ENCODE measurements at places on chromosomes 5 and 9.

DNA sequence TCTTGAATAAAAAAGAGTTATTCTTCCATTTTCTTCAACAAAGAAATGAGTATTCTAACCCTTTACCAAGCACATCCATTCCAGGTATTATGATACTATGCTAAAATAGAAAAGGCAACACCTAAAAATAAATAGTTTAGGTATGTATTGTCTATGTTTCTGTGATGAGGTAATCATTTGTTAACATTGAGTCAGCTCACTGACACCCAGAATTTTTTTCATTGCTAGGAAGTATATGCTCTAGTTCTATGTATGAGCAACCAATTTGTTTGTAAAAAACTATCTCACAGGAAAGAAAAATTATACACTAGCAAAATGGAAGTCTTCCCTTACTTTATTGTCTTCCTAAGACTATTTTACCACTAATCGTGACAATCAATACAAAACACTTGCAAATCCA is 615.6 kb upstream of the GRIN3A start:
- no peak for DNase-seq

DNA sequence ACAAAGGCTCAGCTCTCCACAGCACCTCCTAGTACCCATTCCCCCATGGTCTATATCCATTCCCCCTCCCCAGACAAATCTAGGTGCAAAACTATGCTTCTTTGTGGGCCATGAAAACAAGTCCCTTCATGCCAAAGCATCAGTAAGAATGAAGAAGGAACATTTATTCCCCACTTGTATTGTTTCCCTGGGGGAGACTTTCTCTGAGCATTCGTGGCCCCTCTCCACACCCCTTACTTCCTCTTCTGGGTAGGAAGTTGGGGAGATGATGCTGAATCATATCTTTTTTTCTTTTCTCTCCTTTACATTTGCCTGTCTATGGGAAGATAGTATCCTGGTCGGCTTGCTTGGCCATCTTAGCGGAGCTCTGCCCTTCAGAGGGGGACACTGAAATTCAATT is 246.8 kb downstream of the NSG2 start:
- no peak for DNase-seq

- no peak for DNase-seq
These were observed 320.8 kb upstream of the ITGA1 start for GRCh38 chr5:52466749-52467520.

DNA sequence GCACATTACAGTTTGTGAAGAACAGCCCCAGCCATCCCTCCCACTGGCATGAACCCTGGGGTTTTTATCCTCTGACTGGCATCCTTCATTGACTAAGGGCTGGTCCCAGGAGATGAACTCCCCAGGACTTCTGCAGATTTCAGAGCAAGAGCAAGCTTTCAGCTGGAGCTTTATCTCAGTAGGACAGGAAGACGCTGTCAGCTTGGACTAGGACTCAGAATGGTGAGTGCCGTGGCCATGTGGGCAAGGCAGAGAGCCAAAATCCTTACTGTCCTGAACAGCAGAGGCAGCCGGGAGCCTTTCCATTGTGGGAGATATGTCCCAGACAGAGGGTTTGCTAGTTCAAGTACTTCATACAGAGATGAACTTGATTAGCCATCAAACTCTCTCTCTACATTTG is 3.2 kb upstream of the ACOT12 start:
- no peak for DNase-seq

DNA sequence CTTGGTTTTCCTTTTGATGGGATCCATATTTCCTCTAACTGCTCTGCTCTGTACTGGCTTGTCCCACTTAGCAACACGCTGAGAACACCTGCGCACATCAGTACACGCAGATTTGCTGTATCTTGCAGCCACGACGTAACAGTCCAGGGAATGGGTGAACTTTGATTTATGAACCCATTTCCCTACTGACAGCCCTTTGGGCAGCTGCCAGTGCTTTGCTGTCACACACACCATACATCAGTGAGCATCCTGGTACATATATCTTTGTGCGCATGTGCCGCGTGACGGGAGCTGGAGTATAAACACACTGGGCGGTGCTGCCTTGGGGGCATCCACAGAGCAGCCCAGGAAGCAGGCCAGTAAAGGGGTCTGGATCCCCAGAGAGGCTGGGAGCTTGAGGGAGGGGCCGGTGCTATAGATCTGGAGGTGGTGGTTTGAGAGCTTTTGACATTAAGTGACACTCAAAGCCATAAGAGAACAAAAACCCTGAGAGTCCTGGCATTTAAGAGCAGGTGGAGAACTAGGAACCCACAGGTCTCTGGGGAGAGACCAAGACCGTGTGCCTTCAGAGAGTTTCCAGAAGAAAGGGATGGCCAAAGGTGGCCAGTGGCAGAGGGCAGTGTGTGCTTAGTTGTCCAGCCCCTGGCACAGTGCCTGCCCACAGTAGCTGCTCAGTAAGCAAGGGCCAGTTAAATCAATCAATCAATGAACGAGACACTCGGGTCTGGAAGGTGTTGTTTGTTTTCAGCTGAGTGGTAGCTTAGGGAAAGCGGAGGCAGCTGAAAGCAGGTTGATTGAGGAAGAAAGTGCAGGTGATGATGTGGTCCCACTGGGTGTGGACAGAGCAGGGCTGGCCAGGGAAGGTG is 53.7 kb downstream of the LMX1B start:
- no peak for DNase-seq

GRCh38 chr9:135857843-135858242 is 49.5 kb downstream of the CAMSAP1 start:
- no peak for DNase-seq

- no peak for DNase-seq
These were observed 232.3 kb upstream of the TBCA start for GRCh38 chr5:78008356-78008967.

- DNase-seq = no peak
These were observed 166.7 kb upstream of the SNX2 start for GRCh38 chr5:122608222-122608621.

- DNase-seq = no peak
These were observed 455.3 kb downstream of the RAB3C start for GRCh38 chr5:59037941-59038797.

DNA sequence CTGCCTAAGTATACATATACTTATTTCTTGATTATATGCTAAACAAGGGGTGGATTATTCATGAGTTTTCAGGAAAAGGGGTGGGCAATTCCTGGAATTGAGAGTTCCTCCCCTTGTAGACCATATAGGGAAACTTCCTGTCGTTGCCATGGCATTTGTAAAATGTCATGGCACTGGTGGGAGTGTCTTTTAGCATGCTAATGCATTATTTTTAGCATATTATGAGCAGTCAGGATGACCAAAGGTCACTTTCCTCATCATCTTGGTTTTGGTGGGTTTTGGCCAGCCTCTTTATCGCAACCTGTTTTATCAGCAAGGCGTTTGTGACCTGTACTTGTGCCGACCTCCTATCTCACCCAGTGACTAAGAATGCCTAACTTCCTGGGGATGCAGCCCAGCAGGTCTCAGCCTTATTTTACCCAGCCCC is 80.9 kb downstream of the ALDH7A1 start:
- DNase-seq = no peak

DNA sequence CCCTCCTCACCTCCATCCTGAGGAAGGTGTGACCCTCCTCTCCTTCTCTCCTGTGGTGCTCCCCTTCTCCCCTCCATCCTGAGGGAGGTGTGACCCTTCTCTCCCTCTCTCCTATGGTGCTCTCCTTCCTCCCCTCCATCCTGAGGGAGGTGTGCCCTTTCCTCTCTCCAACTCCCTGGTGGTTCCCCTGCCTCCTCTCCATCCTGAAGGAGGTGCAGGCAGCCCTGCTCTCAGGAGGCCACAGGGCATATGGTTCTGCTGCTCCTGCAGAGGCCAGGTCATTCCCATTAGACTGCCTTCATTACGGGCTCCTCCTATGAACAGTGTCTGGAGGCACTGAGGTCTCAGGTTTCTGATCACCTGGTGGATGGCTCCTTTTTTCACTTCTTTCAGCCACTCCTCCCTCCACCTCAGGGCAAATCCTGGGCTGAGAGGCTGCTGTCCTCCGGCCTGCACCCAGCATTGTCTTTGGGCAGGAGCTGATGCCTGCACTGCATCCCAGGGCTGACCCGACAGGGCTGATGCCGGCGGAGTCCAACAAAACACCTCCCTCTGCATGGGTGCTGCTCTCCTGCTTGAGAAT is 197.1 kb downstream of the MED10 start:
- DNase-seq = no peak

- DNase-seq = no peak
These were observed 10.2 kb upstream of the NKD2 start for GRCh38 chr5:998246-999031.

- no peak for DNase-seq
These were observed 383.8 kb upstream of the TUSC1 start for GRCh38 chr9:26061948-26062575.

DNA sequence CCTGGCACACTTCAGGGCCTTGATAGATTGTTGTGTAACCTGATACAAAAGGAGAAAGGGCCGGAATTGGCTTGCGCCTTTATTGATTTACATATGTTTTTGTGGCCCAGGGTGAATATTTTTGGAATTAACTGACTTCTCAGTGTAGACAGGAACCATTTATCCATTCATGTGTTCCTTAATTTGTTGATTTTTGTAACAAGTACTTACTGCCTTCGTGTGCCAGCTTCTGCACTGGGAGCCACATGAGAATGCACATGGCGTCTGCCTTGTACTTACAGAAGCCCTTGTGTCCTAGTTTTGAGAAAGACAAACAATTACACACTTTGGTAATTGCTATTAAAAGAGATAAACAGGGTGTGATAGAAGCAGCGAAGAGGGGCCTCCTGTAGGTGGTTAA is 26.4 kb downstream of the EHMT1 start:
- no peak for DNase-seq

- DNase-seq = no peak
These were observed 270.2 kb upstream of the KLF4 start for GRCh38 chr9:107759823-107760166.

- no peak for DNase-seq
These were observed 74.3 kb downstream of the MUSK start for GRCh38 chr9:110742741-110743371.

DNA sequence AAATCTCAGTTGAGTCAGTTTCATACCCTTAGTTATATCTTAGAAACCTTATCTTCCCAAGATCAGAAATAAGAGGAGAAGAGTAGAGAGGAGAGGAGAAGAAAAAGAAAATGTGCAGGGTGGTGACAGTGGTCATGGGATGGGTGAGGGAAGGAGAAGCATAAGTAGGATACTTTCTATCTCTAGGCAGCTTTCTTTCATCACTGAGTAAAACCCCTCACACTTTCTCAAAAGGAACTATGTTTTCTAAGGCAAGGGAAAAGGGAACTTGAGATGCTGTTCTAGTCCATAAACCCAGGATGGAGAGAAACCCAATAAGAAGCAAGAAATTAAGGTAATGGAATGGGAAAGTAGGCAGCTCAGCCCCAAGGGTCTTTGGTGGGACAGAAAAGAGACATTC is 225.3 kb downstream of the MCTP1 start:
- DNase-seq = no peak

- DNase-seq = no peak
These were observed 36.5 kb downstream of the PALM2AKAP2 start for GRCh38 chr9:109816490-109816889.

DNA sequence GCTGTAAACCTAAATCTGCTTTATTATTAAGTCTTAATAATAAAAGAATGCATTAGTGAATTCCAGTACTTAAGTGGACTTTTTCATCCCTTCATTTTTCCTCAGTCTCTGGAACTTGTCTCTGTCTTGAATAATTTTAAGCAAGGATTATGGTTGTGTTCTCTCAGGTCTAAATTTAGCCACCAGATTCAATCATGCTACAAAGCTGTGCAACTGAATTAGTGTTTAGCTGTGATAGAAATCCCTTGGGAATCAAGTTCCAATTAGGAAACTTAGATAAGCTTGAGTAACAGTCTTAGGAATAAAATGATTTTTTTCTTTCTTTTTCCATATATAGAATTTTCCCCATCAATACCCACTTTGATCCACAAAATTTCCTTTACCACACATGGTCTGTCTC is 104.3 kb downstream of the PLPPR1 start:
- DNase-seq = no peak

- DNase-seq = no peak
These were observed 521.3 kb upstream of the TRPC7 start for GRCh38 chr5:136886608-136887007.

DNA sequence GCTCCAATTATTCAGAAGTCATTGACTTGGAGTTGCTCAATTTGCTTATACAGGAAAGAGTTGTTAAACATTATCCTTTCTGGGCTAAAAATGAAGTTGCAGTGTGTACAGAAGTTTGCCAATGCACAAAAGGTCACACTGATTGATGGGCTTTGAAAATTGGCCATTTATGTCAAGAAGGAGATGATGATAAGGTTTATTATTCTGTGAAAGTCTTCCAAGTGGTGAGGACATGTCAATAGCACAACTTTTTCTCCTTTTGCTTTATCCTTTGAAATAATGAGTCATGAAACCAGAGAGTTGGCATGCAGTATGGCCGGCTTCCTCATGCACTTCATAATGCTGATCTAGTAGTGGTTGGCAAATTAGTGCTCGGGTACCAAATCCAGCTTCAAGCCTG is 848.5 kb upstream of the WWC1 start:
- DNase-seq = no peak

- no peak for DNase-seq
These were observed 17.8 kb upstream of the LAMC3 start for GRCh38 chr9:130990978-130991777.

GRCh38 chr5:167311340-167311739 is 980.1 kb upstream of the WWC1 start:
- DNase-seq = no peak

DNA sequence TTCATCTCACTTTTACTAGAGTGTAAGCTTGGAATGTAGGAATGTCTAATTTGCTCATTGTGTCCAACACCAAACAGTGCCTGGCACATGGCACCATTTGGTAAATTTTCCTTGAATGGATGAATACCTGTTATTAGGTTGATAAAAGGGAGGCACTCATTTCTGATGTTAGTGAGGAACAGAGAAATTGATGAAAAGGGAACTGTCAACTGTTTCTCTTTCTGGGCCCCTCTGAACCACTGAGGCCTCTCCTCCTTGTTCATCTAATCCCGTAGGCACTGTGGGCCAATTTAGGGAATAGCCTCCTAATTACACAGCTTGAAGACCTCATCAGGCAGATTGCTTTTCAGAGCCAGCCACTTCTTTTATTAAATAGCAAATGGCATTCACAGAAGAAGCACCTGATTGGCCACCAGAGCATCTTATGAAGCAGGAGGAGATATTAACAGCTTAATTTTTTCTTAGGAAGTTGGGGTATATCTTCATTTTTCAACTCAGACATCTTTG is 22.6 kb downstream of the MRRF start:
- no peak for DNase-seq

DNA sequence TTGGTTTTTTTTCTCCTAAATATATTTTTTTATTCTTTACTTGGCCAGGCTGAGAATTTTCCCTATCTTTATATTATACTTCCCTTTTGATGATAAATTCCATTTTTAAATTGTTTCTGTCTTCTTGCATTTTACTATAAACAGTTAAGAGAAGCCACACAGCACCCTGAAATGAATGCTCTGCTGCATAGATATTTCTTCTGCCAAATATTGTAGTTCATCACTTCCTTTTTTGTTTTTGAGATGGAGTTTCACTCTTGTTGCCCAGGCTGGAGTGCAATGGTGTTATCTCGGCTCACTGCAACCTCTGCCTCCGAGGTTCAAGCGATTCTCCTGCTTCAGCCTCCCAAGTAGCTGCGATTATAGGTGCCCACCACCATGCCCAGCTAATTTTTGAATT is 8.5 kb upstream of the INIP start:
- no peak for DNase-seq

GRCh38 chr5:119651486-119651885 is 22.1 kb downstream of the FAM170A start:
- no peak for DNase-seq
